ENCODE measurements at places on chromosomes 7 and 10. TPM values are rescaled to one million over a fixed set of nuclear protein-coding genes. Genes with fewer than 3 reads are reported as not detected.

DNA sequence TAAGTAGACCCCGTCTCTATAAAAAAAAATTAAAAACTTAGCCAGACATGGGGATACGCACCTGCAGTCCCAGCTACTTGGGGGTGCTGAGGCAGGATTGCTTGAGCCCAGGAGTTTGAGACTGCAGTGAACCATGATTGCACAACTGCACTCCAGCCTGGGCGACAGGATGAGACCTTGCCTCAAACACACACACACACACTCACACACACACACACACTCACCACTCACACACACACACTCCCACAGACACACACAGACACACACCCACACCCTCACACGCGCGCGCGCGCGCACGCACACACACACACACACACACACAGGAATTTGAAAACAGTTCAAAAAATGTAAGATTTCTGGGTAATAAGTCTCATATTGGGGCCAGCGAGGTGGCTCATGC lies 8.7 kb upstream of the GRIFIN start:
- no peak for DNase-seq
- peaks cover 4% of the 10 kb centered on the region for H3K36me3 ChIP-seq
- no peak overlapping the region for H3K27ac ChIP-seq
- H3K27me3 ChIP-seq, result no peaks in the 10 kb centered on the region
- no peak overlapping the region for H3K4me3 ChIP-seq

- no peaks in the 10 kb centered on the region for H3K36me3 ChIP-seq
- no peak overlapping the region for H3K4me3 ChIP-seq
- H3K27ac ChIP-seq, result no peak overlapping the region
- peaks cover 4% of the 10 kb centered on the region for H3K4me1 ChIP-seq
- no peak for DNase-seq
Observed at GRCh38 chr10:31263903-31264302, 55.1 kb upstream of the ZEB1 start.

- H3K27me3 ChIP-seq, result no peaks in the 10 kb centered on the region
- H3K4me3 ChIP-seq, result no peak overlapping the region
- DNase-seq, result no peak
- peaks cover 2% of the 10 kb centered on the region for H3K4me1 ChIP-seq
- H3K36me3 ChIP-seq, result no peaks in the 10 kb centered on the region
Observed at GRCh38 chr10:24777196-24777595, 53.5 kb upstream of the ARHGAP21 start.

The ACBD5 gene
- 64.5 TPM for polyA plus RNA-seq

The FOXI2 gene
- not detected for polyA plus RNA-seq

DNA sequence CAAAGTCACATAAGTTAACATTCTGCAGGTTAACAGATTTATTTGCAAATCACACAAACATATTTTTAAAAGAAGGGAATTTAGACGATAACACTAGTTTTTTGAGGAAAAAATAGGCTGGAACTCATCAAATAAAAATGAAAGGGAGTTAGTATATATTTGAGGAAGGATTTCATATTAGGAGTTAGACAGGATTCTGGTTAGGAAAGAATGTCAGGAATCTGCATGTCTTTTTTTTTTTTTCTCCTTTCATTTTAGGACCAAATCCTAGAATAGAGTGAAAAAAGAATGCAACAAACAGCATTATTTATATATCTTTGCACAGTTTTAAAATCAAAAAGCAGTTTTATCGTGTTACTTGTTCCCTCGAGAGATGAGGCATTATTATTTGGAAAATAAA lies 8.9 kb upstream of the TRDMT1 start:
- DNase-seq, result no peak
- no peaks in the 10 kb centered on the region for H3K4me1 ChIP-seq
- H3K36me3 ChIP-seq, result no peaks in the 10 kb centered on the region
- no peak overlapping the region for H3K4me3 ChIP-seq
- no peaks in the 10 kb centered on the region for H3K27me3 ChIP-seq

The LOXL4 gene
- polyA plus RNA-seq, result 0.76 TPM

The GHRHR gene
- polyA plus RNA-seq, result 4.3 TPM

The RBM33 gene
- polyA plus RNA-seq, result 39.1 TPM

The EGR2 gene
- 2.7 TPM for polyA plus RNA-seq

The PLXDC2 gene
- 30.6 TPM for polyA plus RNA-seq

DNA sequence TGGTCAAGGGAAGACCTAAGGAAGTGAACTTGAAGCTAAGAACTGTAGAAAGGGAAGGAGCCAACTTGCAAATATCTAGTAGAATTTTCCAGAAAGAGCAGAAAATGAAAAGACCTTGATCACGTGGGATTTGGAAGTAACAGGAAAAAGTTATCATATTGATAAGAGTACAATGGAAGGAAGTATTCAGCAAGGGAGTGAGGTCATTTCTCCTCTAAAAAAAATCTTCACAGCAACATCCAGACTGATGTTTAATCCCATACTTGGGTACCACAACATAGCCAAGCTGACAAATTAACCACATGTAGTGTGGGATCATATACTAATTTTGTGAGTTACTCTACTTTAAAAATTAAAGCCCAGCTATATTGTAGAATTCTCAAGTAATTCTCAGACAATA lies 207.0 kb upstream of the CXCL12 start:
- peaks cover 10% of the 10 kb centered on the region for H3K4me1 ChIP-seq
- H3K36me3 ChIP-seq, result no peaks in the 10 kb centered on the region
- no peak for DNase-seq
- H3K4me3 ChIP-seq, result no peak overlapping the region
- H3K27me3 ChIP-seq, result no peaks in the 10 kb centered on the region
- no peak overlapping the region for H3K27ac ChIP-seq

The HOXA7 gene
- 91.6 TPM for polyA plus RNA-seq

DNA sequence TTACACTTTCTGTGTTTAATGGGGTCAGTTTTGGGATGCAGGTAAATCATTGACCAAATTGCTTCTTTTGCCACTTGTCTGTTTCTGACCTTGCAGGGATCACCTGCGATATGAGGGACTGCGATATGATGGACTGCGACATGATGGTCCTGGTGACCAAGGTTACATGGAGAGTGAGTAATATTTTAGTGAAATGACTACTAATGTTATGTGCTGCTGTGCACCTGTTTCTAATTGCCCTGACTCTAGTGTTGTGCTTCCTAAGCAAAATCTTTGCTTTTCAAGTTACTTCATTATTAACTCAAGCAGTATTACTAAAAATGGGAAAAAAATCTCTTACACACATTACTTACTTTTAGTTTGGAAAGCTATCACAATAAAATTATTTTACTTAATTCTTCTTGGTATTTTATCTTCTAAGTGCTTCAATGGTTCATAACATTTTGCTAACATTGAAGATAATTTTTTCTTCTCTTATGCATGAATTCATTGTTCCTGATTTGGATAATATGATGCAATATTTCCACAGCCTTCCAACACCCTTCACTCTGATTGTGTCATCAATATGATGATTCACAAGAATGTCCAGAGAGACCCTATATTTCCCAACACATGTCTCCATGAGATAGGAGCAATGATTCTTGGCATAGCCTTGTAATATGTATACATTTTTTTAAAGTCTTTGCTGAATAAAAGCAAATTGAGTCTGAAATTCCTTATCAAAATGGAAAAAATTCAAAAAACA lies 306.2 kb upstream of the AKR1E2 start:
- H3K4me1 ChIP-seq, result no peaks in the 10 kb centered on the region
- no peaks in the 10 kb centered on the region for H3K27me3 ChIP-seq
- H3K4me3 ChIP-seq, result no peak overlapping the region

GRCh38 chr7:66503036-66503370 lies 125.7 kb upstream of the KCTD7 start:
- no peak overlapping the region for H3K27ac ChIP-seq
- DNase-seq, result no peak
- H3K27me3 ChIP-seq, result no peaks in the 10 kb centered on the region
- H3K4me3 ChIP-seq, result no peak overlapping the region
- H3K4me1 ChIP-seq, result peaks cover 10% of the 10 kb centered on the region

DNA sequence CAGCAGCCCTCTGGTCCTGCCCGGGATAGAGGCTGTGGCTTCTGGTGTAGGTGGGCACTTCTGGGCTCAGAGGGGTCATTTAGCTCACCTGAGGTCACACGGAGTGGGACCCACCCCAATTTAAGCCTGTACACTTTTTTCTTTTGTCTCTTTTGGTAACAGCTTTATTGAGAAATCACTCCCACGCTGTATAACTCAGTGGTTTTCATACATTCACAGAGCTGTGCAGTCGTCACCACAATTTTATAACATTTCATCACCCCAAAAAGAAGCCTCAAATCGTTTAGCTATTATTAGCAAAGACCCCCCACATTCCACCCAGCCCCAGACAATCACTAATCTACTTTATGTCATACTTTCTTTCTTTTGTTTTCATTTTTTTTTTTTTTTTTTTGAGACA lies 62.3 kb downstream of the LHPP start:
- H3K27ac ChIP-seq, result no peak overlapping the region
- no peaks in the 10 kb centered on the region for H3K27me3 ChIP-seq
- no peak overlapping the region for H3K4me3 ChIP-seq

DNA sequence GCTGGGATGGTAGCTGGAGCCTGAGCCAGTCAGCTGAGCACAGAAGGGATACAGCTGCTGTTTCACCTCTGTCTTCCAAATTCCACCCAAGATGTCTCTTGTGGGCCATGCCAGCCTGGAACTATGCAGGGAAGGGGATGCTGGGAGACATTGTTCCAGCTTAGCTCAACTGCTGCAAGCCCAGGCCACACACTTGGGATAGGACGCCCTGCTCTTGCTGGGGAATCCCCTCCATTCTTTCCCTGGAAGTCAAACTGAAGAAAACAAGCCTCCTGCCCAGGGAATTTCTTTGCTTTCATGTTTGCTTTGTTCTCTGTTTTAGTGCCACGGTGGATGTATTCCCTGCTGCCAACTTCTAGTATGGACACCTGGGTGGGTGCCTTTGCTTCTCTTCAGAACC lies 55.2 kb upstream of the CDK13 start:
- no peak overlapping the region for H3K27ac ChIP-seq
- no peak overlapping the region for H3K4me3 ChIP-seq
- no peaks in the 10 kb centered on the region for H3K36me3 ChIP-seq
- no peak for DNase-seq

DNA sequence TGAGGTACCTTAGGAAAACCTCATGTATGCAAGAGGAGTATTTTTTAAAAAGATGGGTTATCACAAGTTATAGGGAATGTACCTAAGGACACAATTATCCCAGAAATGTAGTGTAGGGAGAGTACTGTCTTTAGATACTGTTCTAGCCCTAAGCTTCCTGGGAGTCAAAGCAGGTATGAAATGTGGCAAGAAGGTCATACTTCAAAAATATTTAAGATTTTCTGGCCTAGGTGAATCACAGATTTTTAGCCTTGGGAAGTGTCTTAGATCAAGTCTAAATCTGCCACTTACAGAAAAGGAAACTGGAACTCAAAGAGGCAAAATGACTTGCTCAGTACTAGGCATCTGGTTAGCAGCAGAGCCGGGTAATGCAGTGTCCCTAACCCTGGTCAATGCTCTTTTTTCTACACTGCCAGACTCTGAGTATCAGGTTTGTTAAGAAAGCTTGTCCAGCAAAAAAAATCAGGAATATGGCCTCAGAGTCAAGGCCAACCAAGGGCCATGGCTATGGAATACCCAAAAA lies 13.9 kb downstream of the PIK3AP1 start:
- H3K4me1 ChIP-seq, result no peaks in the 10 kb centered on the region
- H3K4me3 ChIP-seq, result no peak overlapping the region
- DNase-seq, result no peak
- H3K27me3 ChIP-seq, result no peaks in the 10 kb centered on the region
- no peak overlapping the region for H3K27ac ChIP-seq

The CNTNAP2 gene
- polyA plus RNA-seq, result 60.8 TPM

The ITPRID1 gene
- not detected for polyA plus RNA-seq

- H3K4me3 ChIP-seq, result no peak overlapping the region
- H3K27me3 ChIP-seq, result peaks cover 19% of the 10 kb centered on the region
- H3K4me1 ChIP-seq, result peaks cover 27% of the 10 kb centered on the region
Observed at GRCh38 chr7:98872328-98872924, 2.6 kb upstream of the TMEM130 start.

The ANAPC16 gene
- polyA plus RNA-seq, result 81.5 TPM

- H3K27ac ChIP-seq, result no peak overlapping the region
- H3K4me3 ChIP-seq, result no peak overlapping the region
- no peaks in the 10 kb centered on the region for H3K27me3 ChIP-seq
- no peak for DNase-seq
- peaks cover 2% of the 10 kb centered on the region for H3K36me3 ChIP-seq
Observed at GRCh38 chr7:2824026-2824677, 20.0 kb downstream of the GNA12 start.

GRCh38 chr7:32762925-32763293 lies 128.7 kb downstream of the KBTBD2 start:
- H3K4me3 ChIP-seq, result no peak overlapping the region
- H3K36me3 ChIP-seq, result no peaks in the 10 kb centered on the region
- no peak overlapping the region for H3K27ac ChIP-seq

- no peak overlapping the region for H3K4me3 ChIP-seq
- H3K36me3 ChIP-seq, result peaks cover 17% of the 10 kb centered on the region
- peaks cover 5% of the 10 kb centered on the region for H3K27me3 ChIP-seq
- H3K4me1 ChIP-seq, result peaks cover 44% of the 10 kb centered on the region
- DNase-seq, result peak; percentile 88
Observed at GRCh38 chr10:133082685-133083421, 4.9 kb upstream of the ADGRA1 start.

DNA sequence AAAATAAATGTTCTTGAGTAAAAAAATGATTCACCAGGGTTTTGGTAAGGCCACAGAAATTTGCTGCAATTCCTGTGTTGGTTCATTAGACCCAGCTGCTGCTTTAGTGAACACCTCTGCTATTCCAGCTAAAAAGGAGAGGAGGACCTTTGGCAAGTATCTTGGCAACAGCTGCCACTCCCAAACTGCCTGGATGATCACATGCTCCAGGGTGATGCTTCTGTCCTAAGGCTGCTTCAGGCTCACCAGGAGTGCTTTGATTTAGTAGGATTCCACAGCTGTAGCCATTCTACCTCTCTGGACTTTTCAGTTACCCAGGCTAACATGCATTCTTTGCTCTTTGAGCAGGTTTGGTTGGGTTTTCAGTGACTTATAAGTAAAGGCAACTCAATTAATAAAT lies 82.6 kb upstream of the NPVF start:
- no peaks in the 10 kb centered on the region for H3K27me3 ChIP-seq
- no peak overlapping the region for H3K27ac ChIP-seq
- DNase-seq, result no peak
- no peak overlapping the region for H3K4me3 ChIP-seq

The IKZF1 gene
- 2.9 TPM for polyA plus RNA-seq

The ADAM8 gene
- 3.1 TPM for polyA plus RNA-seq

The ZNF804B gene
- polyA plus RNA-seq, result 2.3 TPM

All from spinal cord (tissue), 10 donors.